Fibroblast of villous mesenchyme (primary cell): ENCODE measurements at places on chromosomes 2 and 18. TPM values are rescaled to one million over a fixed set of nuclear protein-coding genes. Genes with fewer than 3 reads are reported as not detected.

Gene VIL1
- under 0.01 TPM in 1 of 2 replicates, not detected in the other for total RNA-seq

Gene RUFY4
- total RNA-seq, result not detected in 2 replicates

GRCh38 chr2:1771626-1772280 is 27.4 kb upstream of the PXDN start:
- no peak for DNase-seq

Gene RPRM
- not detected in 2 replicates for total RNA-seq

DNA sequence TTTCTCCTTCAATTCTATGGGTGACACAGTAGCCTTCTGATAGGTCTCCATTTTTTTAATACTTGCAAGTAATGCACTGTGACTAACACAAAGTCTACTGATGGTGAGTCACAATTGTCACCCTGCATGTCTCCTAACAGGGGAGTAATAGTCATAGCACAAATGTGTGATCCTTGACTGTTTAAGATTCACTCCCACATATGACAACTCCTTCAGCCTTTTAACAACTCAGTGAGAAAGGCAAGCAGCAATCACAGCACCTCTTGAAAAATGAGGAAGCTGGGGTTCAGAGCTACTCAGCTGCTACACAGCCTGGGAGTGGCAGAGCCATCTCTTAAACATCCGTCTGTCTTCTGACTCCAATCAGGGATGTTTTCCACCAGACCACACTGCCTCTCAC is 63.8 kb downstream of the EHD3 start:
- peak; percentile 48 for DNase-seq

DNA sequence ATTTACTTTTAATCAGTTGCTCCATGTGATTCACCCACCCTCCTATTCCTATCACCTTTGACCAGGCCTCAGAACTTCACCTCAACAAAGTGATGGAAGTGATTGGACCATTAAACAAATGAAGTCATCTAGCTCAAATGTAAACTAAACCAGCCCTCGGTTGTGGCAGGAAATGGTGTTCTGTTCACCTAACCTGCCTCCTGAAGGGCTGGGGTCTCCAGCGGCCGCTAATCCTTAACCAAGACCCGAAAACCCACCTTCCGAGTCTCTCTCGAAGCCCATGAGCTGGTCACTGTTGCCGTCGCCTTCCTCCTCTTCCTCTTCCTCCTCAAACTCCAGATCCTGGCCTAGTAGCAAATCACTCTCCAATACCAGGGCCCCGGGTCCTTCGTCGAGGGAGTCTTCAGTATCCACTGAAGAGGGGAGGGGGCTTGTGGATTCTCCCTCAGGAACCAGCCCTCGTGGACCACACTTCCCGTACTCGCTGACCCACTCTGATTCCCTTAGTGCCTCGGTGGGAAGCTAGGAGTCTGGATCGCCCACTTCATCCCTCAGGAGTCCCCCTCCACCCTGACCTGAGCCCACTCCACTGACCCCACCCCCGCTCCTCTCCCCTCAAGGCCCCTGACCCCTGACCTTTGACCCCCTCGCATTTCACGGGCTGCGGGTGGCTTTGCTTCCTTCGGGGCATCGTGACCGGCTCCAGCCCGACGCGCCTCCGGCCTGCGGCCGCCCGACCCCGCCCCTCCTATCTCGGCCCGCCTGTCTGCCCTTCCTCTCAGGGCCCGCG is 503 bp downstream of the ZNF513 start:
- DNase-seq, result peak; percentile 68

Gene THUMPD2
- total RNA-seq, result 8.1 and 10.8 TPM in 2 replicates

GRCh38 chr18:78984941-78985784 is 5.5 kb downstream of the SALL3 start:
- peak; percentile 16 for DNase-seq

GRCh38 chr2:222040333-222040732 is 258.5 kb downstream of the PAX3 start:
- no peak for DNase-seq
